ENCODE measurements at places on chromosomes 13 and 19.
A peak's percentile ranks its signal among the peaks of the same experiment; 100 is the strongest.

DNA sequence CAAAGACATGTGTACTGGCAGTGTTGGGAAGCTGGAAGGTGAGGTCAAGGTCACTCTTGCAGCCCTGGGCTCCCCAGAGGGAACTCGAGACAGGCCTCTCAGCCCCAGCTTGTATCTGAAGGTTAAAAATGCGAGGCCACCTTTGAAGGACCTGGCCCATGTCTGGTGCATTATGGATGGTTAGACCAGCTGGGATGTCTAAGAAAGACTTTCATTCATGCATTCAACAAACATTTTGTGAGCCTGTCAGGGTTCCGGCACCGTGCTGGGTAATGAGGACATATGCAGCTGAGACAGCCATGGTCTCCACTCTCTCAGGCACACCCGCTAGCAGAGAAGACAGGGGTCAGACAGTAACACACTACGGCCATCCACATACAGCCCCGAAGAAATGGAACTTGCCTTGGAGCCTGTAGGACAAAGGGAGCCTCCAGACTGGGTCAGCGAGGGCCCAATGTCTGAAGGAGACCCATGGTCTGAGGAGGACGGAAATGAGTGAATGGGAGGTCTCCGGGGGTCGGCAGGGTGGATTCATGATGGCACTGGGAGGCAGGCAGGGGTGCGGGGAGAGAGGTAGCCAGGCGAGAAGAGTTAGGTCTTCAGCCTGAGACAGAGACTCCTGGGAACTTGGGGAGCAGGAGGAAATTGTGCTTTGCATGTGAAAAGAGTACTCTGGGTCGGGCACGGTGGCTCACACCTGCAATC is 19.0 kb downstream of the VSTM2B start:
- DNase-seq, result no peak

GRCh38 chr13:110396476-110396875 is 89.4 kb downstream of the COL4A2 start:
- DNase-seq, result no peak

- no peak for DNase-seq
Observed at GRCh38 chr13:91302111-91302510, 45.4 kb upstream of the MIR17HG start.

- peak; percentile 89 for DNase-seq
Observed at GRCh38 chr19:43624933-43625332, 5.5 kb upstream of the ZNF428 start.

DNA sequence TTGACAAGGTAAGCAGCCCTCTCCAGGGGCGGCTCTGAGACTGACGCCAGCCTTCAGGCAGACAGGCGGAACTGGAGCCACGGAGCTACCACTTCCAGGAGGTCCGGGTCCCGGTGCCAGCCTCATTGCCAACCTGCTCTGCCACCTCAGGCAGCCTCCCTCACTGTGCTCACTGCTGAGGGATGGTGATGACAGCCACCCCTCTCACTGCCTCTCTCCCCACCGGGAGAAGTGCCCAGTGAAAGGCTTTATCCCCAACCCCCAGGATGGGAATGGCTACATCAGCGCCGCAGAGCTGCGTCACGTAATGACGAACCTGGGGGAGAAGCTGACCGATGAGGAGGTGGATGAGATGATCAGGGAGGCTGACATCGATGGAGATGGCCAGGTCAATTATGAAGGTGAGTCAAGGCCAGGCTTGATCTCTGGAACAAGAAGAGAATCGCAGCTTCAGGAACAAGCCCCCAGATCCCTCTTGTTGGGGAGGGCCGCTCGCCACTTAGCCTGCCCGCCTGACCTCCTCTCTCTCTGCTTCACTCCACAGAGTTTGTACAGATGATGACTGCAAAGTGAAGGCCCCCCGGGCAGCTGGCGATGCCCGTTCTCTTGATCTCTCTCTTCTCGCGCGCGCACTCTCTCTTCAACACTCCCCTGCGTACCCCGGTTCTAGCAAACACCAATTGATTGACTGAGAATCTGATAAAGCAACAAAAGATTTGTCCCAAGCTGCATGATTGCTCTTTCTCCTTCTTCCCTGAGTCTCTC is 7.6 kb downstream of the CALM3 start:
- no peak for DNase-seq

GRCh38 chr19:48728911-48729664 is 9.6 kb upstream of the MAMSTR start:
- no peak for DNase-seq

DNA sequence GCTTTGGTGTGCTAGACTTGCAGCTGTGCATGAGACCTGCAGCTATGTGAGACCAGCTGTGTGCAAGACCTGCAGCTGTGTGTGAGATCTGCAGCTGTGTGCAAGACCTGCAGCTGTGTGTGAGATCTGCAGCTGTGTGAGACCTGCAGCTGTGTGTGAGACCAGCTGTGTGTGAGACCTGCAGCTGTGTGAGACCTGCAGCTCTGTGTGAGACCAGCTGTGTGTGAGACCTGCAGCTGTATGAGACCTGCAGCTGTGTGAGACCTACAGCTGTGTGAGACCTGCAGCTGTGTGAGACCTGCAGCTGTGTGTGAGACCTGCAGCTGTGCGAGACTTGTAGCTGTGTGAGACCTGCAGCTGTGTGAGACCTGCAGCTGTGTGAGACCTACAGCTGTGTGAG is 6.7 kb upstream of the DCUN1D2 start:
- no peak for DNase-seq

DNA sequence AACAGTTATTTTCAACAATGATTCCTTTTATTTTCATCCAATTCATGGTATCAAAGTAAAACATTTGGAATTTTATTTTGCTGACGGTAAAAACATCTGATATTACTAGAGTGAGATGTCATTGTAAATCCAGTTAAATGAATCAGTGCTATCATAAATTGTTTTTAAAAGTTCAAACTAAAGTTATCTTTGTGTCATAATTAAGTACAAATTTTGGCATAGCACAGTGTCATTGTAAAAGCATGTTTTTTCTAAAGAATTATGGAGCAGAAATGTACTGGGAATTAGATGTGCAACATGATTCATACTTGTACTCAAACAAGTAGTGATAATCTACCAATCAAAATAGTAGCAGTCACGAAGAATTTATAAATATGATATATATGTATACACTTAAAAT is 92.8 kb downstream of the FAM216B start:
- DNase-seq, result no peak

- no peak for DNase-seq
Observed at GRCh38 chr19:43704002-43704705, 11.7 kb upstream of the IRGC start.

DNA sequence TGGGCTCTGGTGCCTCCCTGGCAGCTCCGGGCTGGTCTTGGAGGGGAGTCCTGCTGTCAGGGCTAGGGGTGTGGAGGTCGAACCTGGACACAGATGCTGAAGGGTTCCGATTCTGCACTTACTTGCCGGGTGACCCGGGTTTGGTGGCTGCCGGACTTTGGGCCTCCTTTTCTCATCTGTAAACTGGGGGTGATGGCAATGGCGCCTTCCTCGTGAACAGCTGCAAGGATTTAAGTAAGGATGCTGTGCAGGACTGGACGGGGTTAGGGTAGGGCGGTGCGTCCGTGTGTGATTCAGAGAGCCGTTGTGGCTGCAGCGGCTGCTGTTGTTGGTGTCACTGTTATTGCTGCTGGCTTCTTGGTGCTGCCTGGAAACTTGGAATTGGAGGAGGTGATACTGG is 2.4 kb downstream of the HPN start:
- DNase-seq, result no peak

DNA sequence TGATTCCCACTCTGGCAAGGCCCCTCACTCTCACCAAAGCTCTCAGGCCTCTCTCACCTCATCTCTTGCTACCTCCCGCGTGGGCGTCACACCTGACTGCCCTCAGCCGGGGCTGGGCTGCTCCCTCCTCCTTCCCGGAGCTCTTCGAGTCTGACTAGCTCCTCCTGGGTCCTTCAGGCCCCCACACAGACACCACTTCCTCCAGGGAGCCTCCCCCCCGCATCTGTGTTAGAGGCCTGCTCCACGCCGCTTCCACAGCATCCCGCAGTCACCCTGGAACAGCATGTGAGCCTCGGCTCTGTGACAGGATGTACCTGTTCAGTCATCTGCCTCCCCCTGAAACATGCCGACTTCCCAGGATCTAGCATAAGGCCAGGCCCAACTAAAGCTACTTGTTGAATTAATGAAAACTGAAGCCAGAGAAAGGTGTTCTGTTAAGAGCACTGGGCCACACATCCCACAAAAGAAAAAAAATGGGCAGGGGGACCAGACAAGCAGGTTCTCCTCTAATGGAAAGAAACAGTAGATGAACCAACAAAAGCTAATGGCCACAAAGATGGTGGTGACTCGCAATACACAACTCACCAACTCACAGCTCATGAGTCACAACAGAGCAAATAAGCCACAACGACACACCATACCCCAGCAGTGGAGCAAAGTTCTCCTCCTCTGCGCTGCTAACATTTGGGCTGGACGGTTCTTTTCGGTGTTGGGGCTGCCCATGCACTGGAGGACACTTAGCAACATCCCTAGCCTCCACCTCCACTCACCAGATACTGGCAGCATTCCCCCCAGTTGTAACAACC is 3.0 kb downstream of the PPP6R1 start:
- peak; percentile 61 for DNase-seq

GRCh38 chr13:112734696-112735547 is 45.1 kb downstream of the ATP11A start:
- DNase-seq, result no peak

DNA sequence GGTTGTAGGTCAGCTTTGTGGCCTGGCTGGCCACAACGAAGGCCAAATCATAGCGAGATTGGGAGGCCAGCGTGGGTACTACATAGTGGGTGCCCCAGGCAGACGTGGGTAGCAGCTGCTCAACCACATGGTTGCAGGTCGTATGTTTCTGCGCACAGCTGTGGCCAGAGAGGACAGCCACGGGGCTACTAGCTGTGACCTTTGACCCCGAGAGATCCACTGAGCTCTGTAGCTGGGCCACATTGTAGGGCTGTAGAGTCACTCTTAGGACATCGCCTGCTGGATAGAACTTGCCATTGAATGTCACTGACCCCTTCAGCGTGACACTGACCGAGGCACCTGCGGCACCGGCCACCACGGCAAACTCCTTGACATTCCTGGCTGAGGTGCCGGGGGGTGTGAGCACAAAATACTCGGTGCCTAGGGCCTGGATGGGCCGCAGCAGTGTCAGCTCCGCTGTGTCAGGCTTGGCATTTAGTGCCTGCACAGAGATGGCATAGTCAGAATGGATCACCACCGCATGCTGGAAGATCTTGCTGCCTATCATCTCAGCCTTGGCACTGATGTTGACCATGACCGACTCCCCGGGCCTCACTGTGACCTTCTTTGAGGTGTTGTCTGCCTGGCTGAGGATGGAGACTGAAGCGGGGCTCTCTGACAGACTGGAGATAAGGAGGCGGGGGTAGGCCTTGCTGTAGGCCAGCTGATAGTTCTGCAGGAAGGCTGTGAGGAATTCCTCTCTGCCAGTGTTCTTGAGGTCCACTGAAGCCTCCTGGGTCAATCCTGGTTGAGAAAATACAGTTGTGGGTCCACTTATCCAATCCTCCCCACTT is 6.7 kb downstream of the FCGBP start:
- no peak for DNase-seq

DNA sequence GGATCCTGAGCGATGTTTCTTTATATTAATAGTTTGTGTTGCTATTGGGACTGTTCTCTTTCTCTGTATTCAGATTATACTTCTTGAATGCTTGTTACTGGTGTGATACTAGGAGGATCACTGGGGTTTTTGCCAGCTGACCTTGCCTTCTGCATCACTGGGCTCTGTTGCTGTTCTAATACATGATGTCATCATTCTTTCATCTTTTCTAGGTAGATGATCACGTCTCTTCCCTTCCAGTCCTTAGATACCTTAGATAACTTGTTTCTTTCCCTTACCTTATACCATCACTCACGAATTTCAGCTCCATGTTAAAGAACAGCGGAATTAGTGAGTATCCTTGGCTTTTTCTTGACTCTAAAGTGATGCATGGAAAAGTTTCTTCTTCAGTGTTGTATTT is at the start of gene OR10H3:
TSS of gene OR10H3 (plus strand) at position 264 of the 400 bp plus-strand sequence. CDS start 3,408 bp downstream, outside the sequence.
- no peak for DNase-seq

DNA sequence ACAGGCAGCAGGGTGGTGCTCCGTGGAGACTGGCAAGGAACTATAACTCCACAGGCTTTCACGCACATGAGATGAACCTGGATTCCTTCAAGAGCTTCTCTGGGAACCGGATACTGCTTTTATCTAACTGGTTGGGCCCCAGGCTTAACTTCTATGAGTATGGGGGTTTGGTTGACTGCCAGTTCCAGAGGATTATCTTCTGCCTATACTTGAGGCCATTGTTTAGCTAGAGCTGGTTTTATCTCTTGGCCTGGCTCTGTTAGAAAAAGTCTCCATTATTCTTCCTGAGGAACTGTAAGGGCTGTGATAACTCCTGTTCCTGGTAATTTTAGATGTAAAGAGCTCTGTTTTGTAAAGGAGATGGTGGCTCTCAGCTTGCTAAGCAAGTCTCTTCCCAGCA is 40.9 kb downstream of the ZNF846 start:
- DNase-seq, result no peak

DNA sequence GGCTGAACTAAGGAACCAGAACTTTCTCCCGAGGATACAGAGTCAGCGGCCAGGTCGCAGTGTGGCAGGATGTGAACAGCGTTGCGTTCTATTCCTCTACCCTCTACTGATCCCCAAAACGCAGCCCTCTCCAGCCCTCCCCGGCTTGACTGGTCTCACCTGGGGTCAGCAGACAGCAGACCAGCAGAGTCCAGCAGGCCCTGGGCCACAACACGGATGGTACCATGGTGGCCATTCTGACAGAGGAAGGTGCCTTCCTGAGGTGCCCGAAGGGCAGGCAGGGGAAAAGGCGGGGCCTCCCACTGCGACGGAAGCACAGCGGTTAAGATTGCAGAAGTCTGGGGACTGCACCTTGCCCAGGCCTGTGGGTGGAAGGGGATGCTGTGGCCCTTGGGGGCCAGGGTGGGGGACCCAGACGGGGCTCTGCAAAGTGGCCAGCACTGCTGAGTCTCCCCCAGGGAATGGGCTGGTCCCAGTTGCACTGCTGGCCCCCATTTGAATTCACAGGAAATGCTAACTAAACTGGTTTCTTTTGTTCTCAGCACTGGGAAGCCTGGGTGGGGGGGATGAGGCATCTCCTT is at the start of gene ICAM3:
TSS of gene ICAM3 (minus strand) at position 245 of the 581 bp plus-strand sequence. CDS start at position 235, 10 bp downstream.
- peak; percentile 64 for DNase-seq

GRCh38 chr19:35458731-35459391 is 10.8 kb downstream of the FFAR2 start:
- DNase-seq, result no peak

DNA sequence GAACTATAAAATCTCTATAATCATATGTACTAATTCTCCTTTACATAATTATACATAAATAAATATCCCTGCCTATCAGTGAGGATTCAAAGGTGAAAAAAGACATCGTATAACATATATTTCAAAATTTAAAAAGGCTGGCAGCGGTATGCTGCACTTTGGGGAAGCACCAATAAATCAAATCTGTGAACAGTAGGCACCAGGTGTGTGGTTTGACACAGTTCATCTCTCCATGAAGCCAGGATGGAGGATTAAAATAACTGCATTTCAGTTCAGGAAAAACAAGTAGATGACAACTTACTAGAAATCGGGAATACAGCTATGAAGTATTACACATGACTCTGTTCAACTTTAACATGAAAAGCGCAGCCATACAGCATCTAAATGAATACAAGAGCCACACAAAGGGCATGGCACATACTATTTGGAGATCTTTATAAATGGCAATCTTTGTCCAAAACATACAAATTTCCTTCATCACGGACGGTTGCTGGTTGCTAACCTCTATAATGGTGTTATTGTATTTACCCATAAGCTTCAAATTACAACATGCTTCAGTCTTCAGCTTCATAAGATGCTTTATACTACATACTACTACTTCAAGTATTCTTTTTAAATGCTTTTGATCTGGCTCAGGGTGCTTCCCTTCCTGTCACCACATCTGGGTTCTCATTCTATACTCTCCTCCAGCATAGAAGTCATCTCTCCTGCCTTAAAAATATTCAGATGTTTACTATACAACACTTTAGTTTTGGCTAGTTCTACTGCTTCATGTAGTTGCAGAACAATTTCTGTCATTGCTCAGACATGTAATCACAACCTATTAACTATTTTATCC is 128.7 kb downstream of the KLF12 start:
- no peak for DNase-seq

Measured in CD4-positive, alpha-beta T cell treated with Interleukin-21 for 1 hour (primary cell).